ENCODE measurements at places on chromosomes 2 and 18.

- H3K36me3 ChIP-seq, result no peaks in the 10 kb centered on the region
- no peak for DNase-seq
- H3K27ac ChIP-seq, result no peak overlapping the region
- H3K4me3 ChIP-seq, result no peak overlapping the region
These were observed 342.0 kb downstream of the EN1 start for GRCh38 chr2:118505436-118505835.

DNA sequence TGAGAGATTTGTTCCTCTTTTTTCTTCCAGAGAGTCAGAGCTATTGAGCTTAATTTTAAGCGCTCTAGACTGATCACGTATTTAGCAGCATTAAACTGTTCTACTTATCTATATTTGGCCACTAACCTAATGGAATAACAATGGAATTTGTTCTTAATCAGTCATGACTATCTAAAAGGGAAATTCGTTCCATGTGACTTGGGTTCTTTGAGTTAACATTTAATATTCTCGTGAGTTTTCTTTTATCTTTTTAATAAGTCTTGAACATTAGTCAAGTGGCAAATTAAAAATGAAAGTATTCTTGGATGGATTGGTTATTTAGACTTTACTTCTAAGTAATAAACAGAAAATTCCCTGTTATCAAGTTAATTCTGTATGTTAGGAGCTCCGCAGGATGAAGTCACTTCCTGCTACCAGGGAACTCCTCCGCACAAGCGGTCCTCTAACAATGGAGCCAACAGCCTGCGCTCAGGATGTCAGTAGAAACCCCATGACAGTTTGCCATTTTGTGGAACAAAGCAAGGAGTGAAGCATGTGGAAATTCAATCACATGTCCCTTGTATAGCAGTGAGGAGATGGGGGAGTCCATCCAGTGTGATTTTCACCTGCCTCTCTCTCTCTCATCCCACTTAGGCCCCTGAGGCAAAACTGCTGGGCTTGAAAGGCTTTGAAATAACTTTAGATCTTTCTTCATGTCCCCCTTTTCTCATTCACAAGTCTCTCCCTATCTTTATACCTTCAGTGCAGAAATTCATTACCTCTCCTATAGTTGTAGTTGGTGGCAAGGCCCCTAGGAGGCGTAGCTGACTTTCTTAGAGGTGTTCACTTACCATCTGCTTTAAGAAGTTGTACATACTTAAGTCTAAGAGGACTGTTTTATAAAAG is 138.1 kb downstream of the WDR7 start:
- no peak overlapping the region for H3K4me3 ChIP-seq
- no peaks in the 10 kb centered on the region for H3K4me1 ChIP-seq
- H3K36me3 ChIP-seq, result peaks cover 4% of the 10 kb centered on the region
- no peak for DNase-seq
- no peak overlapping the region for H3K27ac ChIP-seq

DNA sequence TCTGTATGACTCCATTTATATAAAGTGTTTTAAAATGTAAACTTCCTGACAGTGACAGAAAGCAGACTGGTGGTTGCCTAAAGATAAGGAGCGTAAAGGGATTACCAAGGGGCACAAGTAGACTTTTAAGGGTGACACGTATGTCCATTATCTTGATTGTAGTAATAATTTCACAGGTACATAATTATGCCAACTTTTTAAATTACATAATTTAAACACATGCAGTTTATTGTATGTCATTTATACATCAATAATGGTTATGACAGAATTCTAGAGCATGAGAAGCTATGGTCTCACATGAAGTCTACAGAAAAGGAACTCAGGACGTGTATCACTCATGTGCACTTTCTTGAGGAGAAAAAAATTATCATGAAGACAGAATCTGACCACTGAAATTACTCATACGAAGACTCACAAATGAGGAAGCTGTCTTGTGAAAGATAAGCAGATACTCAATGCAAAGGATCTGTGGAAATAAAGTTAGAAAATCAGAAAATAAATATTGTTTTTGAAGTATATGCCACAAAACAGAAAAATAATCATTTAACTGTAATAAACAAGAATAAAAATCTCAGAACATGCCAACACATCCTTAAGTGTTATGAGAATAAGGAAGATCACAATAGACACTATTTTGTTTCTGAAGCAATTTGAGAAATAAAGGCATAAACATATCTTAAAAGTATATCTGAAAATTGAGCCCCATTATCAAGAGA is 84.4 kb downstream of the TMEM131 start:
- H3K4me1 ChIP-seq, result peaks cover 40% of the 10 kb centered on the region
- no peak for DNase-seq
- H3K4me3 ChIP-seq, result no peak overlapping the region
- H3K27ac ChIP-seq, result no peak overlapping the region

- peaks cover 6% of the 10 kb centered on the region for H3K27me3 ChIP-seq
- no peak for DNase-seq
- no peak overlapping the region for H3K27ac ChIP-seq
- H3K36me3 ChIP-seq, result no peaks in the 10 kb centered on the region
- no peak overlapping the region for H3K4me3 ChIP-seq
These were observed 44.5 kb downstream of the SH3BP4 start for GRCh38 chr2:234996069-234996940.

DNA sequence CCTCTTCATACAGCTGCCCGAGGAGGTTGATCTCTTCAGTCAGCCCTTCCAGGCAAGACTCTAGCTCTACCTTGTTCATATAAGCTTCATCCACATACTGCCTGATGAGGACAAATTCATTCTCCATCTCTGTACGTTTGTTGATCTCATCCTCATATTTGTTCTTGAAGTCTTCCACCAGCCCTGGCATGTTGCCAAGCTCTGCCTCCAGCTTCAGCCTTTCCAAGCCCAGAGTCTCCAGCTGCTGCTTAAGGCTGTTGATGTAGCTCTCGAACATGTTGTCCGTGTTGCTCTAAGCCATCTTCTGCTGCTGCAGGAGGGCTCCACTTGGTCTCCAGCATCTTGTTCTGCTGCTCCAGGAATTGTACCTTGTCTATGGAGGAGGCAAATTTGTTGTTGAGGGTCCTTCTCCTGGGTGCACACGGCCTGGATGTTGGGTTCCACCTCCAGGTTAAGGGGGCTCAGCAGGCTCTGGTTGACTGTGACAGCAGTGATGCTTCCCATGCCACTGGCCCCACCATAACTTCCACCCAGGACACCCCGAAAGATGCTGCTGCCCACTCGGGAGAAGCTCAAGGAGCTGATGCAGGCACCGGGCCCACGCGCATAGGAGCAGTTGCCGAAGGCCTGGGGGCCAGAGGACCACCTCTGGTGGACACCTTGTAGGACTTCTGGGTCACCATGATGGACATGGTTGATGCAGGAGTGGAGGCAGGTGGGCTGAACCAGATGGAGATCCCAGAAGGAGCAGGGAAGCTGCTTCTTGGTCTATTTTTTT is 30.3 kb downstream of the ICA1L start:
- no peak overlapping the region for H3K27ac ChIP-seq
- no peak for DNase-seq
- no peaks in the 10 kb centered on the region for H3K4me1 ChIP-seq
- no peaks in the 10 kb centered on the region for H3K27me3 ChIP-seq
- H3K4me3 ChIP-seq, result no peak overlapping the region
